ENCODE measurements at places on chromosomes 7 and 10. TPM values are rescaled to one million over a fixed set of nuclear protein-coding genes. Genes with fewer than 3 reads are reported as not detected.

NACAD gene
- total RNA-seq, result 3.2 TPM

BLNK gene
- 2.9 TPM for total RNA-seq

RHOBTB1 gene
- 13.4 TPM for total RNA-seq

CCDC126 gene
- total RNA-seq, result 24.6 TPM

RET gene
- 1.8 TPM for total RNA-seq
